Stimulated activated CD4-positive, alpha-beta T cell treated with anti-CD3 and anti-CD28 coated beads, Interleukin-1b, Interleukin-23, amount 100 ng/mL, for 1 hour (primary cell): ENCODE measurements at places on chromosomes 12 and 14.

GRCh38 chr12:63995512-63995911 is 151.0 kb downstream of the SRGAP1 start:
- DNase-seq = no peak

DNA sequence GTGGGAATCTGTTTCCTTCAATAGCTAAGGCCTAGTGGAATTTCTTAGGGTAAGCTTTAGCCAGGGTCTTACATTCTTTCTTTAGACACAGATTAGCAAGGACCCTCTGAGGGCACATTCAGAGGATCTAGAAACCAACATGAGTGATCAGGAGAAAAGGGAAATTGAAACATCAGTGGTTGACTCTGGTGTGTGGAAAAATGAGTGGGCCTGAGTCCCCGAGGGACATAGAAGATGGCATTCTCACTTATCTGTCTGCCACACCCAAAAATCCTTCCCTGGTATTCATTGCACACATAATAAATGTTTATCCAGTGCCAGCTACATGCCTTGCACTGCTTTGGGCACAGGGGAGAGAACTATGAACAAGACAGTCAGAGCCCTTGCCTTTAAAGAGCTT is 82.9 kb downstream of the SSPN start:
- DNase-seq = no peak

DNA sequence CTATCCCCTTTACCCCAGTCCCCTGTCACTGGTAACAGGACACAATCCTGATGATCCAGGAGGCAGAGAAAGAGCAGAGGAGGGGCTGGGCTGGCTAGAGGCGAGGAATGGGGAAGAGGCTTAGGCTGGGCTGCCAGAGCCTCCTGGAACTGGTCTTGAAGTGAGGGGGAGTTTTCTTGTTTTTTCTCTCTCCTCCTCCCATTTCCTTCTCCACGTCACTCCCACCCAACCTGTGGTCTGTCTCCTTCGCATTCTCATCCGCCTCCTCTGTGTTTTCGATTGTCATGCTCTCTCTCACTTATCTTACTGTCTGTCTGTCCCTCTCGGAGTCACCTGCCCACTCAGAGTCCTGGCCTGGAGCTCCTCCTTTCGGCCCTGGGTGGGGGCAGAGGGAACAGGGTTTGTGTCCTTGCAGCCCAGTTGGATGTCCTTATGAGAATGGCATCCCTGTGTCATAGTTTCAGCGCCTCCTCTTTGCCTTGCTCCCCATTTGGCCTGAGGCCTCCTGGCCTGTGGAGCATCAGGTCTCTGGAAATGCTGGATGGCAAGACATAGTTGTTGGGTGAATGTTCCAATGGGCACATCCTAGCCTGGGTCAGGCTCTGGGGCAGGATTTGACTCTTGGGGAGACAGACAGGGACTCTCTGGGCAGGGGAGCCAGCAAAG is 3.4 kb upstream of the KRT80 start:
- DNase-seq = no peak

- no peak for DNase-seq
Observed at GRCh38 chr12:102625819-102626218, 145.5 kb upstream of the IGF1 start.

GRCh38 chr12:78185109-78185508 is 354.4 kb downstream of the NAV3 start:
- no peak for DNase-seq

DNA sequence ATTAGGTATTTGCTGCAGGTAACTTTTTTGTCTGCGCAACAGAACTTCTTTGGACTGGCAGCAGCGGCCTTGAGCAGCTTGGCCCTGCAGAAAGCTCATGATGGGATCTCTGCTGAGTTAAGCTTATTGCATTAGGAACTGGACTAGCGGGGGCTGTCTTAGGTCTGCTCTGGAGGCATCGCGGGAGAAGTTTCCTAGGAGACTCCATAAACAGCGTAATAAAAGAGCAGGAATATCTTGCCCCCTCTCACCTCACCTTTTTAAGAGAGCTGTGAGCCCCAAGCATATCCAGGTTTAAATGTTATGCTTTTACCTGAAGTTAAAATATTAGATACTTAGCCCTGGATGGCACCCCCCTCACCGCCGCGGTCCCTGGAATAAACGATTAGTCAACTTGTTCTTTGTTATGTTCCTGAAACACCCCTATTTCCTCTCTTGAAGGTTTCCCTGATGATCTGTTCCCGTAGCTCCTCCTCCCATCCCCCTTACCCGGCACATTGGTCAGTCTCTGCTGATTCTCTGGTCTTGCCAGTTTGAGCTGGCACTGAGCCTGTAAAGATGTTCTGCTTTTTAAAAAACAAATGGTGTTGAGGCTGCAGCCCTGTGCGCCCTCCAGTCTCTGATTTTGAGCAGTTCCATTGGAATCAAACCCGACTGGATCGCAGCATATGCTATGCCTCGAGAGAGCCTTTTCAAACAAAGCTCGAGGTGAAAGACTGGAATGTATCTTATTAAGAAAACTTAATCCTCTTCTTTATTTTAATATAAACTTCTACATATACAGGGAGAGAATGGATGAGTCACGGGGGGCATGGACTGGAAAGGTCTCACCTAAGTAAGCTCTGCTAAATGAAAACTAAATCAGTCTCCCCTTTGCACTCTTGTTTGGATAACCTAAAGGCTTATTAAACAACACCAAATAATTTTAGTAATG is 1.9 kb downstream of the MLXIP start:
- DNase-seq = no peak

GRCh38 chr14:56117765-56118610 is at the start of gene PELI2:
PELI2 (plus strand) TSS chr14:56118411; CDS start chr14:56118661, 250 bp downstream.
- peak; percentile 38 for DNase-seq

- no peak for DNase-seq
Observed at GRCh38 chr14:36676236-36676635, 14.6 kb downstream of the PAX9 start.

DNA sequence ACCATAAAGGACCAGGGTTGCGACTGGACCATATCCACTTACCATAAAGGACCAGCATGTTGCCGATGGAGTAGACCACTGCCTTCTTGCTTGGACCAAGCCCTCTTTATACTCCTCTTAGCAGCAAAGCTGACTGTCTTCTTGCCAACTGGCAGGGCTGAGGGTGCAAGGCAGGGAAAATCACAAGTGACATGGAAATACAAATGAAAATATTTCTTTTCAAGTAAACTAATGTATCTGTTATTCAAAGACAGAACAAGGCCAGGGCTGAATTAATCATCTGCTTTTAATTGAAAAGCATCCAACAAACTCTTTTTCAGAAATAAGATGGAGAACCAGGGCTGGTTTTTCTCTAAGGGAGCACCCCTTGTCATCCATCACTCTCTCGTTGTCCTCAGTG is at the start of gene CELA1:
Gene CELA1 (minus strand): TSS at position 99 of the 400 bp plus-strand sequence. CDS start 41 bp downstream, at position 58.
- DNase-seq = no peak

DNA sequence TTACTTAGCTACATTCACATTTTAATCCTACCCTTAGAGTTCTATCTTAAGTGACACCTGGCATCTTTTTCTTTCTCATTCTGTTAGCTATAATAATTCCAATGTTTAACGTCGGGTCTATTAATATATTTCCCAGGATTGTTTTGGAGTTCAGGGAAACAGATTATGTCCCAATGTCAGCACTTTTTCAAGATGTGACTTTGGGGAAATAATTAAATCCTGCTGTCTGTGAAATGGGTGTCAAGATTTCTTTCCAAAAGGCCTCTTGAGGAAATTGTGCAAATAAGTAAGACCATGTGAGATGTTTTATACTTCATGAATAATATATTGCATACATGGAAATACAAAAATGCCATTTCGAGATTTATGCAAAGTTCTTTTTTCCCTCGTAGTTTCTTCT is 887.6 kb upstream of the SEL1L start:
- no peak for DNase-seq

GRCh38 chr12:29238822-29239291 is 89.8 kb downstream of the FAR2 start:
- no peak for DNase-seq

GRCh38 chr14:92383805-92384204 is 60.8 kb downstream of the SLC24A4 start:
- no peak for DNase-seq

GRCh38 chr14:105889666-105890473 is 363.5 kb downstream of the TMEM121 start:
- no peak for DNase-seq

DNA sequence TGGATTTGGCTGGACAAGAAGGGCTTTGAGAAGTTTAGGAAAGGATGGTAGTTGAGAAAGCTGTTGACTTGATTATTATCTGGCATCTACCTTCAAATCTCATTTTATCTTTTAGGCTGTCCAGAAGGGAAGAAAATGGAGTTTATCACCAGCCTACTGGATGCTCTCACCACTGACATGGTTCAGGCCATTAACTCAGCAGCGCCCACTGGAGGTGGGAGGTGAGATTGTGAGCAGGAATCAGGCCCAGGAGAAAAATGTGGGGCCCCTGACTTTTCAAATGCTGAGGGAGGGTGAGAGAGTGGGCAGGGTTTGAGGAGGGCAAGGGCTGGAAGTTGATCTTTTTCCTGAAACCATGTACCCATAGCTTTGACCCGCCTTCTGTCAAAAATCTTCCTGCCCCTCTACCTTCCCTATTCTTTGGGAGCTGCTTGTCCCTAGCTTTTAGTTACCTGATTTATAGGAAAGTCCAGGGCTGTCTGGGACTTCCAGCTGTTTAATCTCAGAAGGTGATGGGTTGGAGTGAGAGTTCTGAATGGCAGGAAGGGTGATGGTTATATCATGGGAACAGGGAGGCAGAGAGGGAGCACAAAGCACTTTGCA is 134.2 kb downstream of the SMOC1 start:
- DNase-seq = no peak

- no peak for DNase-seq
Observed at GRCh38 chr14:72678356-72678755, 215.5 kb downstream of the DPF3 start.

DNA sequence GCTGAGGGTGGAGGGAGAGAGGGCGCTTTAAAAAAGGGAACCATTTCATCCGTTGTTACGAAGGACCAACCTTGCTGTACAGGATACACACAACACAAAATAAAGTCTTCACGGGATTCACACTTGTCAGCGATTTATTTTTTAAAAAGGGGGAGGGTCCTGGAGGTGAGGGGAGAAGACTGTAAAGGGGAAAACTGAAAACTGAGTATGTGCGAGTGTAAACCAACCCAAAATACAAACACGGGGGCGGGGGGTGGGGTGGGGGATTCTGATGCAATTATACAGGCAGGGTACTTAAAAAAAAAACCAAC is 499 bp upstream of the PRKAG1 start:
- DNase-seq = no peak

DNA sequence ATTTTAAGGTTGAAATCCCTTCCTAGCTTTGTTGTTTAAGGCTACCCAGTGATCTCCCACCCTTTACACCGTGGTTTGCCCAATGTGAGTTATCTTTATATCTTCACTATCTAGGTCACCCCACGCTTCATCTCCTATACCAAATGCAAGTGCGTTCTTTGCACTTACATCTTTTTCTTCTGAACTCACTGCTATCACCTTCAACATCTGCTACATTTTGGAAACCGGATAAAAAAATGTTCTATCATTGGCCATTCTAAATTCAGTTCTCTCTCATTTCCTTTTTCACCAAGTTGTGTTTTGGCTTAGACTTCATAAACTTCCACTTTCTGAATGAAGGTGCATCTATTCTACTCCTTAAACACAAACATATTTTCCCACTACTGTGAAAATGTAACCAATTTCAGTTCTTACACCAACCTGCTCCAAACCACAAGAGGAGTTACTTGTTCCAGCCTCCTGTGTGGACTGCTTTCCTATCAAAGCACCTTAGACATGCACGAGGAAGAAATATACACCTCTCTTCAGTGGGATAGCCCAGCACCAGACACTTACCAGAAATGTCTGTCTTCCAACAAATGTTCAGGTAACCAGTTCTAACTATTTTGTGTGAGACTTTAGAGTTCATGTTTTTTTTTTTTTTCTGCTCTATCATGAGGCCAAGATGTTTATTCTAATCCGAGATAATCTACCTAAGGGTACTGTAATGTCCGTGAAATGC is 21.9 kb downstream of the CLEC9A start:
- no peak for DNase-seq

DNA sequence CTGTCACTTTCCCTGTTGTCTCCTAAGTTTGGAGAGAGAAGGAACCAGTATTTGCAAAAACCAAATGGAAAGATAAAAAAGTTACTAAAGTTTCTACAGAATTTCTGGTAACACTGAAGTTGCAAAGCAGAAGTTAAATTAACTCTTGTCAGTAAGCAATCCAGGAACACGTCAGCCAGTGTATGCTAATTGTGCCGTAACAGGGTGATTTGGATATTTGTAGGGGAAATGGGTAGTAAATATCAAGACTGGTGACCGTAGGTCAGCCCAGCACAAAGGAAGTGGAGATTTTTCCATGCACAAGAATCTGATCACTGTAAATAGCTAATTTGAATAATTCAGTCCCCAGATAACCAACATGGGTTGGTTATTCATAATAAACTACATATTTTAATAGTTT is 2.3 kb downstream of the CDKN1B start:
- DNase-seq = no peak

DNA sequence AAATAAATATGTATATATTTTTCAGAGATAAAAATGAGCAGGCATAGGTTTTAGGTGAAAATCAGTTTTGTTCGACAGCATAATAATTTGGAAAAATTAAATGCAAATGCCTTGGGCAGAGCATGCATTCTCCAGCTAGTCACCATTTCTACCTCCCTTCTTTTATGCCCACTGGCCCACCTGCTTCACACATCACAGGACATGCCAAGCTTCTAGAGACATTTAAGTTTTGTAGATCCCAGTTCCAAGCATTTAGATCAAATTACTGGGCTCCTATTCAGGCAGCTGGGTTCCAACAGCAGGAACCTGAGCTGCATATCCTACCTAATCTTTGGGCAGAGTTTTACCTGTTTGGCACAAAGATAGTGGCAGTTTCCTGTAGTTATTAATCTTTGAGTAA is 67.6 kb upstream of the SLC38A4 start:
- DNase-seq = no peak

DNA sequence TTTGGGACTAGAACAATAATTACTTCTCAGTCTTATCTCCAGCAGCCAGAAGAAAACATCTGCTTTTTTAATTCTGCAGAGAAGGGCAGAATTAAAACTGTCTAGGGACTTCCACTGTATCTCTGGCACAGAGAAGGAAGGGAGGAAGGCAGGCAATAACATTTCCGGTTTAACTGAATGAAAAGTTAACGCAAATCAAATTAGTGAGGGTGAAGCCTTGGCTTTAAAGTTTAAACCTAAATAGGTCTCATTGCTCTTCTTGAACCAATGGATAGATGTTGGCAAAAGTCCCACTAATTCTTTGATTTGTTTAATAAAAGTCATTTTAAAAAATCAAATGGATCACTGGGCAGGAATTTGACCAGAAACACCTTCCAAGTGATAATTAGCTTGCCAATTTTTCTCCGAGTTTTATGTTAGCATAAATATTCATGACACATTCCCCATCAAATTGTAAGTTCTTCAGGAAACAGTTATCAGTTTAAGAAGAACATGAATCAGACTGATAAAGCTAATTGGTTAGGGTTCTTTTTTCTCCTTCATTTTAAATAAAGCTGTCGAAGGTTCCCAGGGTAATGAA is 181.9 kb downstream of the SLC15A5 start:
- DNase-seq = no peak

GRCh38 chr14:64912261-64912660 is 2.0 kb upstream of the CHURC1 start:
- DNase-seq = no peak

DNA sequence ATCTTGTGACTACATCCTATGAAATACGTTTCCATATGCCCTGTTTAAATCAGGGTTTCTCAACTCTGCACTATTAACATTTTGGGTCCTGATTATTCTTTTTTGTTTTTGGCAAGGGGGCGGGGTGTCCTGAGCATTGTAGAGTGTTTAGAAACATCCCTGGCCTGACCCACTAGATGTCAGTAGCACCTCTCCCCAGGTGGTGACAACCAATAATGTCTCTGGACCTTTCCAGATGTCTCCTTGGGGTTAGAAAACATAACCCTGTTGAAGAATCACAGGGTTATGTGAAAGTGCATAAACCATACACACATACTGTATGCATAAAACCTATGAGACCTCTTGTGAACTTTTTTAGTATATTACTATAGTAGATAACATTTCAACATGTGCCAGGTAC is 1.4 kb downstream of the ACAD10 start:
- no peak for DNase-seq
